COR-L47 (cell line): ENCODE measurements at places on chromosomes 5 and 9.

- no peak for DNase-seq
These were observed 185.9 kb downstream of the KIAA0825 start for GRCh38 chr5:94432499-94432898.

GRCh38 chr5:53048248-53048647, 59.1 kb downstream of the ITGA2 start:
- no peak for DNase-seq

DNA sequence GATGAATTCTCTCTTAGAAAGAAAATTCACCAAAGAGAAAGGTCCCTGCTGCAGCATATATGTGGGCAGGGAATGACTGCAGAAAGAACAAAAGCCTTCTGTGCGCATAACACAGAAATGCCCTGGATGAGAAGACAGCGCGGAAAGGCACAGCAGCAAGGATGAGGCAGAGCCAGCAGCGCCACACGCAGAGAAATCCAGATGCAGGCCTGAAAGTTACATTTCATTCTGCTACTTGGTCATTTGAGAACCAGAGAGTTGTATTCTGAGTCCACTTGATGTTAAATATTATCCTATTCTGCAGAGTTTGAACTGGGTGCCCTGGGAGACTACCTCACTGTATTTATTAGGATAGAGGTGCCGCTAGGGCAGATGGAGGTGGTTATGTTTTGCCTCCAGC, 68.5 kb downstream of the GLDC start:
- no peak for DNase-seq

GRCh38 chr9:14362175-14362574, 48.2 kb upstream of the NFIB start:
- DNase-seq = no peak

GRCh38 chr5:78799266-78800017, 150.9 kb upstream of the LHFPL2 start:
- no peak for DNase-seq

DNA sequence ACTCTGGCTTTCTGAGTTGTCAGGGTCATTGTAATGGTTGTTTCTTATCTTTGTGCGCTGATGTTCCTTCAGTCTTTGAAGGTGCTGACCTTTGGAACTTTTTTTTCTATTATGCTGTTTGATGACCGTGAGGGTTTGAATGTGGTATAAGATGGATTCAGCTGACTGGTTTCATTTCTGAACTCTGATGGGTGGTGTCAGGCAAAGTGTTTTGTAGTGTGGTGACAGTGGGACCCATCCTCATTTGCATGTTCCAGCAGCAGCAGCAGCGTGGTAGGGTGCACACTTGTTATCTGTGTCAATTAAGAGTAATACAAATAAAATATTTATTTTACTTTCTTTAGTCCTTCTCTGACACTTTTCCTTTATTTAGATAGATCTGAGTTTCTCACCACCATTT, 227.7 kb upstream of the PRR16 start:
- DNase-seq = no peak

DNA sequence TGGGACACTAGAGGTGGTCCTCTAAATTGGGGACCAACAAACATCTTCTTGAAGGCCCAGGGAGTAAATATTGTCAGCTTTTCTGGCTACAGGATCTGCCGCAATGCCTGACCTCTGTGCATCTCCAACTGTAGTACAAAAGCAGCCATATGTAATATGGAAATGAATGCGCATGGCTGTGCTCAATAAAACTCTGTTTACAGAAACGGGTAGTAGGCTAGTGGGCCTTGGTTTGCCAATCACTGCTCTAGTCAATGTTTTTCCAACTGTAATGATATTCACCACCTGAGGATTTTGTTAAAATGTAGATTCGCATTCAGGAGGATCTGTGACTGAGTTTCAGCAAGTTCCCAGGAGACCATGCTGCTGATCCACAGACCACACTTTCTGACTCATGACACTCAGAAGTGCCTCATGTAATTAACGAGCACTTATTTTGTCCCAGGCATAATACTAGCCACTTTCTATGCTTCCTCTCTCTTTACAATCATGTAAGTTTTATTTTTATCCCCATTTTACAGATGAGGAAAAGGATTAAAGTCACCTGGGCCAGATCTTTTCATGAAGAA, 96.9 kb downstream of the MED27 start:
- no peak for DNase-seq

DNA sequence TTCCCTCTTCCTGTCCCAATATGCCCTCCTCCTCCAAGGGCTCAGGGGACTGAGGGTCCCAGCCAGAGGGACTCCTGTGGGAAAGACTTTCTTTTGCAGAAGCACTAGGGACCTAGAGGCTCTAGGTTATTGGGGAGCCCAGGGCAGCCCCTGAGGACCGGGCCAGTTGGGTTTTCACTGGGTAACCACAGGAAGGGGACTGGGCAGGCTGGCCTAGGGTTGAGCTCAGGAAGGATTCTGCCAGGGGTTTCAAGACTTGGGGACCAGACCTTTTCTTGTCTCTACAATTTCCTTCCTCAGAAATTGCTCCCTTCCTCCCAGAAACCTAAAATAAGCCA, 24.4 kb upstream of the HMCN2 start:
- DNase-seq = no peak

- DNase-seq = no peak
These were observed 200.9 kb upstream of the PTGER4 start for GRCh38 chr5:40478766-40479165.

GRCh38 chr9:76415154-76415553, 20.9 kb upstream of the RFK start:
- no peak for DNase-seq

GRCh38 chr9:18849890-18850677, 182.9 kb downstream of the SAXO1 start:
- no peak for DNase-seq

DNA sequence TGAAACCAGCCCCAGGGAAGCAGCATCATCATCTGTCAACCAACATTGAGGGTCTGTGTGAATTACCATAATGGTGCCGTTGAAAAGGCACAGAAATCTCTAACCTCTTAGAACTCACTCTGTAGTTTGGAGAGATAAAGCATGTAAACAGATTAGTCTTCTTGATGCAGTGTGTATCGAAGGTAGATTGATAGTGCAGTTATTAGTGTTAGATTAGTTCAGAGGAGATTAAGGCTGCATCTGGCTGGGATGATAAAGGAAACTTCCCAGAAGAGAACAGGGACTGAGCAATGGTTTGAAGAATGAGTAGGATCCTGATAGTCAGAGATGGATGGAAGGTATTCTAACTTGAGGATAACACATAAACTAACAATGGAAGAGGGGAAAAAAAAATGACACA, 651.5 kb downstream of the TLE1 start:
- no peak for DNase-seq

DNA sequence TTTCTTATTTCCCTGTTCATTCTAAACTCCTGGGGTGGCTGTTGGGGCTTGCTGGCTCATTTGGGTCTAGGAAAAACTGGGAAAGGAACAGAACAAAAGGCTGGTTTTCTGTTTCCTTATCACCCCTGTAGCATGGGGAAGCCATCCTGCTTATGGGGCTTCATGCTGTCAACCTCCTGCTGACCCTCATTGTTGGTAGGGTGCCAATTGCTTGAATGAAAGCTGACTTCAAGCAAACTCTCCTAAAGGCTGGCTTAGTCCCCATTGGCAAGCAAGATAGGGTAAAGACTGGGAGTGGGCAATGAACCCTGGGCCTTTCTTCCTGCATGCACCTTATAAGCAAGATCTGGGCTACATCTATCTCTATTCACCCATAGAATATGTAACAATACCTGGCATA, 511.6 kb downstream of the DMAC1 start:
- DNase-seq = peak; percentile 64

DNA sequence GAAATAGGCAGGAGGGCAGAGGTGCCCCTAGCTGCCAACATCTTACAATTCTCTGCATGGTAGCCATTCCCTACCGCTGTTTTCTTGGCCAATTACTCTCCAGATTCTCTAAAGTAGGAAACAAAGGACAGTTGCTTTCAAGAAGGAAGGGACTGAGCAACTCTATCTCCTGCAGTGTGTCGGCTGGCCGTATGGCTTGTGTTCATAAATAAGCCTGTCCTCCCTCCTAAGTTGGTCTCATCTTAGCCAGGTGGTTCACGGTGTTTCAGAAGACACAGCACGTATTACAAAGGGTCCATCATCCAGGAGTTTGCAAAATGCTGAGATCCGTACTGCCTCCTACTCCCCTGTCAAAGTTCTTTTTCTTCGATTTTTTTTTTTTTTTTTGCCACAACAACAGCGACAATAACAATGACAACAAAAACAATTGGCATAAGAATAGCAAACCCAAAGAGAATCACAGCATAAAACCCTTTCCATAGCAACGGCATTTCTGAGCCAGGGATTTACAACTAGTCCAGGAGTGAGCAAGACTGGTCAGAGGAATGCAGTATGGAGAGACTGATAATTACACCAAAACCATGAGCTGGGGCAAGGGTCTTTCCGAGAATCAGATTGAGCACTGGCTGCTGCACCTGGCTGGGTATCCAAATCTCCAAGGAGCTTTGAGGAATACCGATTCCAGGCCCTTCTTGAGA, 212.8 kb downstream of the SLIT3 start:
- DNase-seq = no peak

DNA sequence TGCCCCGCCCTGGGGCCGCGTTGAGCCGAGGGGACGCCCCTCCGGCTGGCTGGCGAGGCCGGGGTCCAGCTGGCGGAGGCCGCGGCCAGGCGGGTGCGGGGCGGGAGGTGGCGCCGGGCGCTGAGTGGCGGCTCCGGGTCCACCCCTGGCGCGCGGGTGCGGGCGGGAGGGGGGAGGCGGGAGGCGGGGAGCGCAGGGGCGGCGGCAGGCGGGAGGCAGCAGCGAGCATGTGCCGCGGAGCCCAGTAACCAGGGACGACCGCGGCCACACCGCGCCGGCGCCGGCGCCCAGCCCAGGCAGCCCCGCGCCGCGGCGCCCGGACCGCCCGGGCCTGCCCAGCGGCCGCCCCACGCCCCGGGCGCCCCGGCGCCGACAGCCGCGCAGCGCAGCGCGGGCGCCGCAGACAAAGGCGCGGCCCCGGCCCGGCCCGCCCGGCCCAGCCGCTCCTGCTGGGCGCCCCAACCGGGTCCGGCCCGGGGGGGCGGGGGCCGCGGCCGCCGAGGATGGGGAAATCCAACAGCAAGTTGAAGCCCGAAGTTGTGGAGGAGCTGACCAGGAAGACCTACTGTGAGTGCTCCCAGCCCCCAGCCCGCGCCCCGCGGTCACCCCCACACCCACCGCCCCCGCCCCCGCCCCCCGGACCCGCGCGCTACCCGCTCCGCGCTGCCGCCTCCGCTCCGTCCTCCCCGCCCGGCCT, at the start of gene NCS1:
Gene NCS1 (plus strand): TSS at position 244 of the 697 bp plus-strand sequence. CDS start 260 bp downstream, at position 504.
- peak; percentile 67 for DNase-seq

DNA sequence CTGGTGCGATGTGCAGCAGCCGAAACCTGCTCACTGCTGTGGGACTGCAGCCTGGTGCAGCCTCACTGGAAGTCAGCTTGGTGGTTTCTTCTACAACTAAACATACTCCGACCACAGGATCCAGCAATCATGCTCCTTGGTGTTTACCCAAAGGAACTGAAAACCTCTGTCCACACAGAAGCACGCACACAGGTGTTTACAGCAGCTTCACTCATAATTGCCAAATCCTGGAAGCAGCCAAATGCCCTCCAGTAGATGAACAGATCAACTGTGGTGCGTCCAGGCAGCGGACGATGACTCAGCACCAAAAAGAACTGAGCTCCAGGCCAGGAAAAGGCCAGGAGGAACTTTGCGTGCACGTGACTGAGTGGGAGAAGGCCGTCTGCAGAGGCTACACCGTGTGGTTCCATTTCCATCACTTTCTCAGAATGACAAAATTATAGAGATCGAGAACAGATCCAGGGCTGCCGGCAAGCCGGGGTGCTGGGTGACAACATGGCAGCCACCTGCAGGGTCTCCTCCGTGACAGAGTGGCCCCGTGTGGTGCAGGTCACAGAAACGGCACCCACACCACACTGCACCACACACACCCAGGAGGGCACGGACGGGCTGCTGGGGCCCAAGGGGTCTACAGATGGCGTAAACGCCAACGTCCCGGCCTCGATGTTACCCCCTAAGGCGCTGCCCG, 23.1 kb upstream of the NSMF start:
- DNase-seq = no peak

GRCh38 chr5:66824476-66824875, 228.3 kb downstream of the MAST4 start:
- no peak for DNase-seq

GRCh38 chr5:168987543-168988300, 313.2 kb downstream of the SLIT3 start:
- peak; percentile 22 for DNase-seq

GRCh38 chr5:73791389-73791788, 165.4 kb downstream of the ARHGEF28 start:
- DNase-seq = no peak

- no peak for DNase-seq
These were observed 47.8 kb upstream of the IRX4 start for GRCh38 chr5:1930501-1930879.

DNA sequence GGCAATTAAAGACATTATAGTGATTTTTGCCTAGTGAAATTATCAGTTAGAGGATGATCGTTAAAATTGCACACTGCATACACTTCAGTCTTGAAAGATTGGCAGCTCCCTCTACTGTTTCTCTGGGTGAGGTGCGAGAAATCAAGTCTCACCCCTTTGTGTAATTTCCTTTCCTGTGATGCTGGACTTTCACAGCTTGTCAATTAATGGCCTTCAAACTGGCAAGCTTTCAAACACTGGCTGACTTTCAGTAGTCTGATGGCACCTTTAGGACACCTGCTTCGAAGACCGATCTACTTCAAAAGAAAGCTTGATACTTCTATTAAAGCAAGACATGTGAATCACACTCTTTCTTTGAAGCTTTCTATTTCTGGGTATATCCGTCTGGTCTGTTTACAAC, 706.7 kb upstream of the PTPRD start:
- peak; percentile 55 for DNase-seq

- DNase-seq = no peak
These were observed 322.3 kb downstream of the ASTN2 start for GRCh38 chr9:117092582-117092981.

- DNase-seq = no peak
These were observed 16.6 kb upstream of the WHRN start for GRCh38 chr9:114521846-114522245.

DNA sequence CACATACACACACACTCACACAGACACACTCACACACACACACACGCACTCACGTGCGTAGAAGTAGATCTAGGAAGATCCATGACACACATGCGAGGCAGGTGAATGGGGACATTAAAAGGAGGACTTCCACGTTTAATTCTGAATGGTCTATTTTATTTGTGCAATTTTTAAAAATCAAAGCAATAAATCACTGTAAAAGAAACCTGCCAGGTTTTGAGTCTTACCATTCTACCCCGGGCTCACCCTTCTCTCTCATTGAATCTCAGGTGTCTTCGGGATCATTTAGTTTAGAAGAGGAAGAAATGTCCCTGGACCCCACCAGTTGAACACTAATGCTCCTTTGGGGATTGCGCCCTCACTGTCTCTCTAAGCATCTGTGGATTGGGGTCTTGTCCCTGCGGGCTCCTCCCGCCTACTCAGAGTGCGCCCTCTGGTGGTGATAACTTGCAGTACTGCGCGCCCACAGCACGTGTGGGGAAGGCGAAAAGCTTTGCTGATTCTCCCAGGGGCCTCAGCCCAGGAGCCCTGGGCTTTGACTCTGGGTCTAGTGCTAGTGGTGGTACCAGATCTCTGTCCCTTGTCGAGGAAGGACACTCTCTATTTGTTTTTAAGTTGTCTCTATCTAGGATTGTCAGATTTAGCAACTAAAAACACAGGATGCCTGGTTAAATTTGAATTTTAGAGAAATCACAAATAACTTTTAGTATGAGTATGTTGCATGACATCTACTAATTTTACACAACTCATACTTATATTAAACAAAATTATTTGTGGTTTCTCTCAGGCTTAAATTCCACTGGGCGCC, 34.8 kb downstream of the BOD1 start:
- peak; percentile 32 for DNase-seq
